HEK293T (cell line): ENCODE measurements at places on chromosomes 16 and 17.

- DNase-seq: no peak
These were observed 932 bp upstream of the NFE2L1 start for GRCh38 chr17:48047113-48047740.

GRCh38 chr17:37123941-37124820 lies 175.4 kb downstream of the AATF start:
- no peak for DNase-seq

DNA sequence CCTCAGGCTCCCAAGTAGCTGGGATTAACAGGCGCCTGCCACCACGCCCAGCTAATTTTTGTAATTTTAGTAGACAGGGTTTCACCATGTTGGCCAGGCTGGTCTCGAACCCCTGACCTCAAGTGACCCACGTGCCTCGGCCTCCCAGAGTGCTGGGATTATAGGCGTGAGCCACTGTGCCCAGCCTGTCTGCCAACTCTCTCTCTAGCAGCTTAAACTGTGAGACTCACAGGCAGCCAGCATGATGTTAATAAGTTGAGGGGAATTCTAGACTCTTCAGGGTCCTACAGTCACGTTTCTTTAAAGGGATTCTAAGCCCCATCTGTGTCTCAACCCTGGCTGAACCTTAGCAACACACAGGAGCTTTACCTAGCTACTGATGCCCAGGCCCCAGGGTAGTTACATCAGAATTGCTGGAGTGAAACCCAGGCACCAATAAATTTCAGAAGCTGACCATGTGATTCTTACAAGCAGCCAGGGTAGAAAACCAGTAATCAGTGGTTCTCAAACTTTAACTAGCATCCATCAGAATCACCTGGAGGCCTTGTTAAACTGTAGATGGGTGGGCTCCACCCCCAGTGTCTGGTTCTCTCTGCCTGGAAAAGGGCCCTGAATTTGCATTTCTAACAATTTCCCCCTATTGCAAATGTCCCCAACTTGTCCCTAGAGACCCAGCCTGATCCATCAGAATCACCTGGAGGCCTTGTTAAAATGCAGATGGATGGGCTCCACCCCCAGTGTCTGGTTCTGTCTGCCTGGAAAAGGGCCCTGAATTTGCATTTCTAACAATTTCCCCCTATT lies 30.7 kb downstream of the GPRC5B start:
- no peak for DNase-seq

DNA sequence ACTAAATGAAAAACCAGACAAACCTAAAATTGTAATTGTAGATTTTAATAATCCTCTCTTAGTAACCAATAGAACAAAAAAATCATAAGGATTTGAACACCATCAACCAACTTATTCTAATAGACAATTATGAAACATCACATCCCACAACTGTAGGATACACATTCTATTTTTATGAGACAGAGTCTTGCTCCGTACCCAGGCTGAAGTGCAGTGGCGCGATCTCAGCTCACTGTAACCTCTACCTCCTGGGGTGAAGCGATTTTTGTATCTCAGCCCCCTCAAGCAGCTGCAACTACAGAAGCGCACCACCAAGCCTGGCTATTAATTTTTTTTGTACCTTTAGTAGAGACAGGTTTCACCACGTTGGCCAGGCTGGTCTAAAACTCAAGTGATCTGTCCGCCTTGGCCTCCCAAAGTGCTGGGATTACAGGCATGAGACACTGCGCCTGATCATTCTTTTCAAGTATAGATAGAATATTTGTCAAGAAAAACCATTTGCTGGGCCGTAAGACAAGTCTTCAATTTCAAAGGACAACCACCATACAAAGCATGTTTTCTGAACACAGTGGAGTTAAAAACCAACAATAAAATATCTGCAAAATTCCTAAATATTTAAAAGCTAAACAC lies 49.8 kb downstream of the CREBBP start:
- DNase-seq: no peak

- DNase-seq: peak; percentile 86
These were observed at the start of gene TEKT1 for GRCh38 chr17:6831661-6832263. TSS of gene TEKT1 (minus strand) at chr17:6831729. CDS start at chr17:6830376, 1,353 bp downstream.

DNA sequence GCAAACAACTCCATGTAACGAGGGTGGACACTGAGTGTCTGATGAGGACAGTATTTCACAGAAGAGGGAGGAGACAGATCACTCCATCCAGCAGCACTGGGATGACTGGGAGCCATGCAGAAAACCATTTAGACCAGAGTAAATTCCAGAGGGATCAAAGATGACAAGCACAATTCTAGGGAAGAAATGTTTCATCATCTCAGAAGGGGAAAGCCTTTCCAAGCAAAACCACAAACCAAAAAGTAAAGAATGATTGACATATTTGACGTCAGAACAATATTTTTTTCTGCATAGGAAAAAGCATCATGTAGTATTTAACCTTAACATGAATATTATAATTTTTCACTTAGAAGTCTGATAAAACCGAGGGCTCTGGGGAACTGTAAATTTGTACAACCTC lies 4.8 kb downstream of the DNASE1 start:
- no peak for DNase-seq

DNA sequence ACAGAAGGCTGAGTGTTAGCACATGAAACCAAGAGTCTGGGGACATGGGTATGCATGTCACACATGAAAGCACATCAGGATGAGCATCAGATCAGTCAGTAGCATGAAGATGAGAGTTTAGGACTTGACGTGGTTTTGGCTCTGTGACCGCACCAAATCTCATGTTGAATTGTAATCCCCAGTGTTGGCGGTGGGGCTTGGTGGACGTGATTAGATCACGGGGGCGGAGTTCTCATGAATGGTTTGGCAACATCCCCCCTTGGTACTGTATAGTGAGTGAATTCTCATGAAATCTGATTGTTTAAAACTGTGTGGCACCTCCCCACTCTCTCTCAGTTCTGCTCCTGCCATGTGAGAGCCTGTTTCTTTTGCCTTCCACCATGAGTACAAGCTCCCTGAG lies 46.4 kb downstream of the CNGB1 start:
- no peak for DNase-seq
